ENCODE measurements at places on chromosomes 5 and 9. TPM values are rescaled to one million over a fixed set of nuclear protein-coding genes. Genes with fewer than 3 reads are reported as not detected.

GRCh38 chr5:2912741-2913140 is 161.3 kb upstream of the IRX2 start:
- no peak overlapping the region for H3K27ac ChIP-seq
- H3K4me3 ChIP-seq = no peak overlapping the region
- H3K4me1 ChIP-seq = no peaks in the 10 kb centered on the region
- no peaks in the 10 kb centered on the region for H3K27me3 ChIP-seq

OTP gene
- not detected for total RNA-seq

GRCh38 chr5:130502702-130503101 is 598.4 kb downstream of the CHSY3 start:
- H3K27me3 ChIP-seq = no peaks in the 10 kb centered on the region
- H3K27ac ChIP-seq = no peak overlapping the region
- H3K4me3 ChIP-seq = no peak overlapping the region
- no peaks in the 10 kb centered on the region for H3K4me1 ChIP-seq
- no peak for DNase-seq

LEAP2 gene
- 3.3 TPM for total RNA-seq

CRHBP gene
- total RNA-seq = 0.36 TPM

ADCY2 gene
- 24.3 TPM for total RNA-seq

DNA sequence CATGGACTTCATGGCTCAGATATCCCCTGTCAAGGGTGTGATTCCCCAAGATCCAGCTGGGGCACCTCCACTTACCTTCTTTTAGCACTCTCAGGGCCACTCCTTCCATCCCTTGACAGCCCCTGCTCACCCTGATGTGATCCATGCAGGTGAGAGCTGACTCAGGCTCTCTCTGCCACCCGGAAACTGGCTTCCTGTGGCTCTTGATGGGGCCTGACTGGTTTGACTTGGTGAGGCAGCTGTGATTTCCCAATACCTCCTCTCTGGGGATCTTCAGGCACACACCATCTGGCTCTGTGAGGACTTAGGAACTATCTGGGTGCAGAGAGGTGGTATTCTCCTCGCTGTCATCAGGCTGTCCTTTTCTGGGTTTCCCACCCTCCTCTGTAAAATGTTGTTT is 7.9 kb upstream of the FAT2 start:
- no peak overlapping the region for H3K4me3 ChIP-seq
- H3K27ac ChIP-seq = no peak overlapping the region
- no peak for DNase-seq
- no peaks in the 10 kb centered on the region for H3K36me3 ChIP-seq

DNA sequence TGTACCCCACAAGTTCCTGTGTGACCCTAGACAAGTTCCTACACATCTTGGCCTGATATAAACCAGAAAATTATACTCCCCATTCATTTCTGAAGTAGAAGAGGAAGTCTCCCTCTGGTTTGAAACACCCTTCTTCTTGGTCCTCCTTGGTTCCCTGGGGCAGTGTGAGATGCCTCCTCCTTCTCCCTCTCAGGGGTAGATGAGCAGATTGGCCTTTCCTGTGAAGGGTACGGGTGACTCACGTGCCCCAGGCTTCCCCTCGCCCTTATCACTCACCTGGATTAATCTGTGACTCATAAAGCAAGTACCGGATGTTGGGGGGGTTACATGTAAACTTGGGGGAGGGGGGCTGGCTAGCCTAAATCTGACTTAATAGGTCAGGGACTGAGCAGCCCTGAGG is 11.1 kb upstream of the AQP3 start:
- no peak for DNase-seq
- H3K36me3 ChIP-seq = peaks cover 29% of the 10 kb centered on the region
- H3K4me3 ChIP-seq = no peak overlapping the region
- no peak overlapping the region for H3K27ac ChIP-seq
- no peaks in the 10 kb centered on the region for H3K27me3 ChIP-seq

DNA sequence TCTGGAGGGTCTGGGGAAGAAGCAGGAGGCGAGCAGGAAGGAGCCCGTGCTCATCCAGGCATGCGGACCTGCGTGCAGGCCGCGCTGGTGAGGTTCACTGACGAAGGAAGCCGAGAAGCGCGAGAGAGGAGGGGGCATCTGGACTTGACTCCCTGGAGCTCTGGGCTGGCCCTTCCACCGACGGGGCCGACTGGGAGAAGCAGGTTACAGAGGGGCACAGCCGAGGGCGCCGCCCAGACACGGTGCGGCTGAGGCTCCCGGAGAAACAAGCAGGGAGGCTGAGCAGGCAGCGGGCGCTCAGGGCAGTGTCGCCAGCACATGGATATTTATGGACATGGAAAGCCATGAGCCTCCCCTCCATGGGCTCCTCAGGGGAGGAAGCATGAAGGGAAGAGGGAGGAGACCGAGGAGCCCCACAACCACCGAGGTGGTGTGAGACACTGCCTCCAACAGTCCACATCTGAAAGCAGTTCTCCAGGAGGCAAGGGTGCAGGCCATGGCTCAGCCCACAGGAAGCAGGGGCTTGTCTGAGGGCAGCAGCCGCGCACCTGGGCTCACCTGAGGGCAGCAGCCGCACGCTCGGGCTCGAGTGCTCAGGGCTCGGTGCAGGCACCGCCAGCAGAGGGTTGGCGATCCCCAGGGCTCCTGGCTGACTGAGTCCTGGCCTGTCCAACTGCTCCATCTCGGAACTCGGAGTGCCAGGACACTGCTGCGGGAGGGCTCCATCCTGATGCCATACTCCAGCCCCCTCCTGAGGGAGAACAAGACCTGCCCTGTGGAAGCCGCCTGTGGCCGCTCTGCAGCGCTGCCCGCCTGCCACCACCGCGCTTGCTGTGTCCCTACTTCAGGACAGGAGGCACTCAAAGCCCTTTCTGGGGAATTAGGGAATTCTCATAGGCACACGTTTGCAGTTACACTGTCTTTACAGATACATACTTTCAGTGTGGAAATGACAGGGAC is 15.7 kb upstream of the INPP5E start:
- peaks cover 2% of the 10 kb centered on the region for H3K36me3 ChIP-seq
- no peak for DNase-seq
- H3K27me3 ChIP-seq = no peaks in the 10 kb centered on the region
- no peak overlapping the region for H3K4me3 ChIP-seq
- no peak overlapping the region for H3K27ac ChIP-seq

HBEGF gene
- 22.2 TPM for total RNA-seq

- peak overlapping the region; percentile 79 for H3K27ac ChIP-seq
- H3K36me3 ChIP-seq = peaks cover 75% of the 10 kb centered on the region
- DNase-seq = no peak
- peaks cover 15% of the 10 kb centered on the region for H3K4me1 ChIP-seq
- no peak overlapping the region for H3K4me3 ChIP-seq
These were observed 49.7 kb downstream of the NNT start for GRCh38 chr5:43652537-43653302.

KIF12 gene
- total RNA-seq = not detected

GRCh38 chr5:178231539-178232123 is 971 bp downstream of the PHYKPL start:
- DNase-seq = no peak
- peak overlapping the region; percentile 87 for H3K27ac ChIP-seq
- peaks cover 39% of the 10 kb centered on the region for H3K36me3 ChIP-seq

C5 gene
- 3.9 TPM for total RNA-seq

NTNG2 gene
- total RNA-seq = 0.61 TPM

GRCh38 chr9:84751921-84752320 is 82.4 kb downstream of the NTRK2 start:
- H3K36me3 ChIP-seq = no peaks in the 10 kb centered on the region
- no peak for DNase-seq
- H3K4me1 ChIP-seq = peaks cover 4% of the 10 kb centered on the region
- H3K27me3 ChIP-seq = no peaks in the 10 kb centered on the region

IRGM gene
- total RNA-seq = not detected

GRCh38 chr5:119059740-119060255 is 11.1 kb upstream of the DMXL1 start:
- no peak overlapping the region for H3K27ac ChIP-seq
- no peak for DNase-seq
- H3K36me3 ChIP-seq = no peaks in the 10 kb centered on the region
- H3K4me1 ChIP-seq = no peaks in the 10 kb centered on the region

ELOVL7 gene
- total RNA-seq = 0.78 TPM

DNA sequence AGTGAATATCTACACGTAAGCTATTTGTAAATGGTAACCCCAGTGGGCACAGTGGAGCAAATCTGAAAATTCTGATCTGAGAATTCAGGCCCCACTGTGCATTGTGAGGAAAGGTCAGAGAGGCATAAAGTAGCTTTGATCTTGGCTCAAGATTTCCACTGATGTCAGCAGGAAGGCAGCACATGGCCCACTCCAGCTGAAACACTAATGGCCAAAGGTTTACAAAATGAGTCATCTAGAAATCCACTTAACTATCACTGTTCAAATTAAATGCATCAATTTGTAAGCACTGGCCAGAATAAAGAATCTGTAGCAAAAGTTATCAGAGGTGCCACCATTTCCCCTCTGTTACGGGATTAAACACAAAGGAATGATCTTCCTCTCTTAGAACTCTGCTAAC is 191.6 kb downstream of the C9orf152 start:
- H3K4me3 ChIP-seq = no peak overlapping the region
- H3K36me3 ChIP-seq = no peaks in the 10 kb centered on the region
- no peak for DNase-seq
- H3K27me3 ChIP-seq = no peaks in the 10 kb centered on the region

GRCh38 chr9:91771027-91771426 is 179.0 kb downstream of the ROR2 start:
- no peaks in the 10 kb centered on the region for H3K36me3 ChIP-seq
- H3K27ac ChIP-seq = no peak overlapping the region
- H3K27me3 ChIP-seq = peaks cover 16% of the 10 kb centered on the region
- no peaks in the 10 kb centered on the region for H3K4me1 ChIP-seq
- no peak overlapping the region for H3K4me3 ChIP-seq
- no peak for DNase-seq

PAPPA gene
- total RNA-seq = 2.1 TPM

GRCh38 chr9:14831661-14832060 is 78.6 kb downstream of the FREM1 start:
- H3K4me1 ChIP-seq = no peaks in the 10 kb centered on the region
- H3K27ac ChIP-seq = no peak overlapping the region
- H3K36me3 ChIP-seq = no peaks in the 10 kb centered on the region
- H3K27me3 ChIP-seq = no peaks in the 10 kb centered on the region
- no peak overlapping the region for H3K4me3 ChIP-seq

PCDHGA3 gene
- total RNA-seq = 2.8 TPM

SPOUT1 gene
- total RNA-seq = 14.3 TPM

- H3K27ac ChIP-seq = peak overlapping the region; percentile 40
- no peak for DNase-seq
- no peak overlapping the region for H3K4me3 ChIP-seq
These were observed 42.5 kb upstream of the MYOT start for GRCh38 chr5:137825165-137825564.

- peaks cover 34% of the 10 kb centered on the region for H3K4me1 ChIP-seq
- no peak overlapping the region for H3K4me3 ChIP-seq
- DNase-seq = no peak
These were observed 401.5 kb upstream of the PIK3R1 start for GRCh38 chr5:67813877-67814539.

TMEM252 gene
- not detected for total RNA-seq

- H3K27me3 ChIP-seq = no peaks in the 10 kb centered on the region
- H3K36me3 ChIP-seq = peaks cover 7% of the 10 kb centered on the region
- no peak overlapping the region for H3K27ac ChIP-seq
- DNase-seq = peak; percentile 81
- H3K4me3 ChIP-seq = no peak overlapping the region
These were observed 4.8 kb upstream of the DPM2 start for GRCh38 chr9:127942216-127943010.

DNA sequence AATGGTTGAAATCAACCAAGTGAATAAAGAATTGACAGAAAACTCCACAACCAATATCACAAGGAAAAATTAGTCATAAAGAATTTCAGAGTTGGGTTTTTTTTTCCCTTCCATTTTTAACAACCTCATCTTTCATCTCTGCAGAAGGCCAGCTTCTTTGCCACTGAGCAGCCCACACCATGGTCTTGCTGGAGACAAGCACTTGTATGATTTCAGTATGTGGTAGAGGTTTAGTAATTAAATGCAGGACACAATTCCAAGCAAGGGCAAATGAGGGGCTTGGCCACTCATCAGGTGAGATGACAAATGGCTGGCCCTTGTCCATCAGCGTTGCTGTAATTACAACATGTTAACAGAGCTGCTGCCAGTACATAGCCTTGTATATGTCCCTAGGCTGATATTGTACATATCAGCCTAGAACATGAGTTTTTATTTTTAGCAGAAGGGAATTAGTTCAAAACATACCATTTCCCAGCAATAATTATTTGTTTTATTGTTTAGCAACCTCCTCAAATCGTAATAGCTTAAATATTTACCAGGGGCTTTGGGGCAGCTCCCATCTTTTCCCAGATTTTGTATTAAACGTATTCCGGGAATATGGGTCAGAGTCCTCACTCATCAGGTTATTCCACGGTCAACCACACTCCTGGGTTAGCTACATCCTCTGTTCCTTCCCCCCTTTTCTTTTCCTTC is 5.0 kb upstream of the C9 start:
- H3K27ac ChIP-seq = no peak overlapping the region
- no peaks in the 10 kb centered on the region for H3K4me1 ChIP-seq
- H3K4me3 ChIP-seq = no peak overlapping the region
- H3K36me3 ChIP-seq = no peaks in the 10 kb centered on the region
- no peak for DNase-seq

EGFL7 gene
- 45.0 TPM for total RNA-seq

BTNL3 gene
- not detected for total RNA-seq

DNA sequence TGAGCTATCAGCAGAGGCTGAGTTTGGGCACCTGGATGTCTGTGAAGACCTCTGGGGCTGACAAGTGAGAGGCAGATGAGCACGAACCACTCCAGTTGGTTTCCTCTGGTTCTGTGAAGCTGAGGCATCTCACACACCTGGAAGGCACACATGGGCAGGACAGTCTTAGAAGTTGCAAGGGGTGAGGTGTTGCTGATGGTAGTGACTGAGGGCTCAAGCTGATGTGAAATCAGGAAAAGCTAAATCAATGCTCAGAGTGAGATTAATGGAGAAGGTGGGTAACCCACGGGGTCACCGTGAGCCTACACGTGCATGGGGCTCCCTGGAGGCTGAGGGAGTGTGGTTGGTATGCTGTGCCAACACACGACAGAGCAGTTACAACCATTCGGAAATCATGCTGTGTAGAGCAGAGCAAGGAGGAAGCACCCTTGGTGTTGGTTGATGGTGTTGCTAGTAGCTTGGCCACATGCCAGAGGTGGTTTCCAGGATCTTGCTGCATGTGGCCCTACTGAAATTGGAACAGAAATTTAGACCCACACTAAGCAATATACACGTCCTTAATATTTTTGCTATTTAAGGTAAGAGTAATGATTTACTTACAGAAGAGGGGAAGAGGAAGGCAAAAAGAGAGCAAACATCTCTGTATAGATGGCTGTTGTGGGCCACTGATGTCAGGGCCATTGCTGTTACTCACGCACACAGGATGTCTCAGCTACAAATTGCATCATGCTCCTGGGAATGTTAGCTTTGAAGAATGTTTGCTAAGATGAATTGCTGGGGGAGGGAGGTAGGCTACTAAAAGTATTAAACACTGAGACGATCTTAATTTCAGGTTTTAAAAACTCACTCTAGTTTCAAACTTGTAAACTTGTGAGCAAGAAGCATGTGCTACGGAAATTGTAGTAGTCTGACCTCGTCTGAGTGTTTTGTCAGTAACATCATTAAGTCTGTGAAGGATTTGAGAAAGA is 170.5 kb downstream of the ARHGEF28 start:
- H3K36me3 ChIP-seq = no peaks in the 10 kb centered on the region
- no peak for DNase-seq
- no peaks in the 10 kb centered on the region for H3K27me3 ChIP-seq
- peaks cover 5% of the 10 kb centered on the region for H3K4me1 ChIP-seq
- H3K27ac ChIP-seq = no peak overlapping the region

IL6ST gene
- 228 TPM for total RNA-seq

Data from gastrocnemius medialis (tissue), 4 donors.